ENCODE measurements at places on chromosomes 2 and 18.

- no peak for DNase-seq
Observed at GRCh38 chr18:12242658-12243260, 11.4 kb upstream of the CIDEA start.

DNA sequence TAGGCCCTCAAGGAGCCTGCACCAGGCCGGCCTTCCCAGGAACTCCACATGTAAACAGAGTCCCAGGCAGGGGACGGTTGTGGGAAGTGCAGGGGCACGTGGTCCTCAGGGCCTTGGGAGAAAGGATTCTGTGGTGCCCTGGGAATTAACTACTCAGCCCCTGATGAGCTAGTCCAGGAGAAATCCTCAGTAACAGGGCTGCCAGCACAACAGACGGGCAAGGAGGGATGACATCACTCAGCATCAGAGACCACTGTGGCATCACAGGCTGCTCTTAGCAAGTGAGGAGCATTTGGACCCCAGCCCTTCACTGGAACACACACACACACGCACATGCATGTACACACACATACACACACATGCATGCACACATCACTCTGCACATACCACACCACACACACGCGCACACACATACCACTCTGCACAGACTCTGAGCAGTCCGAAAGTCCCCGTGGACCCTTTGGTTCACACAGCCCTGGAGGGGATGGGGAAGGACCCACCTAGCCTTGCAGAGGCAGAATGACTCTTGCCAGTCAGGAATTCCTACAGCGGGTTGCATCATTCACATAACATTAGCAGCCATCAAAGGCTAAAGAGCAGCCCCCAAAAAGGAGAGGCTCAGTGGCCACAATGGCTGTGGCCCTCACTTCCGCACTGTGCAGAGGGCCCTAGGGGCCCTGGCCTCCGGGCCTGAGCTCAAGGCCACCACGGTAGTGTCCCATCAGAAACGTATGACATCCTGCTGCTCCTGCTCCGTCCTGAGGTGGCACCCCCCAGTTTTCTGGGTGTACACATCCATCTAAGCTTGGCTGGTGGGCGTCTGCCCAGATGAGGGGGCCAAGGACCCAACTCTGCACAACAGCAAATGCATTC lies 1.9 kb upstream of the NMUR1 start:
- DNase-seq = no peak

- no peak for DNase-seq
Observed at GRCh38 chr18:46222093-46222492, 117.9 kb downstream of the HAUS1 start.

- no peak for DNase-seq
Observed at GRCh38 chr18:48929941-48930713, 20.6 kb downstream of the SMAD7 start.

DNA sequence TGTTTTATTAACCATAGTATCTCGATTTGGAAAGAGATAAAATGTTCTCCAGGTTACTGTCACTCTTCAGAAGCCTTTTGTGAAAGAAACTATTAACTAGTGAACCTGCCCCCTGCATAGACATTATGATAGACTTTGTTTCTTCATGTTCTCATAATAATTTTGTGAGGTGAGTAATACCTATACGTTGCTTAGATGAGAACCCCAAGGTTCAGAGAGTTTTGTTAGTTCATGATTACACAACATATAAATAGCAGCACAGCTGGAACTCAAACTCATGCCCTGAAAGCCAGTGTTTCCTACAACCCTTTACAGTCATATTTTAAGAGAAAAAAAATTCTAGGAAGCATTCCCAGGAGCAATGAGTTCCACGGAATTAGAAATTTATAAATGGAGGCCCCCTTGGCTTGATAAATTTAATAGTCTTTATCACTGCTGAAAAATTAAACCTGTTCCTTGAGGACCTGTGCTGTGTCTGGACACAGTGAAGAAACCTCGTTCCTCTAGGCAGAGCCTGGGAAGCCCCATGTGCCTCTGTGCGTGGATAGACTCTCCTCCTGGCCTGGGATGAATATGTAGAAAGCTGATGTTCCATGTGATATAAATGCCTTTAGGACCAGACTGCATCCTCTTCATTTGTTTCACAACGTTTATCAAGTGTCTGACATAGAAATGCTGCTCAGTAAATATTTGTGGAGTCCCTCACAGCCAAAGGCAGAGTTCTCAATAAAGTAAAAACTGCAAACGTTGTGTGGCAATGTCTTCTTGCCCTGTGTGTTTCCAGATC lies 1257.0 kb upstream of the GYPC start:
- DNase-seq = no peak

GRCh38 chr18:62144338-62144737 lies 42.5 kb downstream of the PIGN start:
- no peak for DNase-seq

- DNase-seq = no peak
Observed at GRCh38 chr2:226835420-226835795, 446 bp upstream of the RHBDD1 start.

All from brain (organoid and tissue), 16 donors.